ENCODE measurements at places on chromosomes 11 and 22. TPM values are rescaled to one million over a fixed set of nuclear protein-coding genes. Genes with fewer than 3 reads are reported as not detected.

Gene SCGB1C1
- polyA plus RNA-seq: not detected

Gene RAB38
- not detected for polyA plus RNA-seq

Gene MUC2
- not detected for polyA plus RNA-seq

Gene CCDC81
- polyA plus RNA-seq: 3.4 TPM

Gene NXPE4
- not detected for polyA plus RNA-seq

Gene IGLL1
- not detected for polyA plus RNA-seq

Gene TREH
- 1.7 TPM for polyA plus RNA-seq

Gene APOA5
- not detected for polyA plus RNA-seq

Gene OR51B5
- polyA plus RNA-seq: 0.54 TPM

Gene CRYBB3
- not detected for polyA plus RNA-seq

Gene KCNQ1
- not detected for polyA plus RNA-seq

Gene OR52E5
- not detected for polyA plus RNA-seq

Gene MRGPRF
- not detected for polyA plus RNA-seq

Gene P2RY2
- polyA plus RNA-seq: not detected

Gene GGTLC2
- polyA plus RNA-seq: not detected

Gene OR52E8
- polyA plus RNA-seq: not detected

Gene ABTB2
- 1.0 TPM for polyA plus RNA-seq

Gene LUZP2
- 5.1 TPM for polyA plus RNA-seq

Gene OR52A1
- polyA plus RNA-seq: not detected

Gene FADD
- polyA plus RNA-seq: not detected

Gene XRRA1
- polyA plus RNA-seq: 4.2 TPM

Gene PATE4
- not detected for polyA plus RNA-seq

Gene PGR
- polyA plus RNA-seq: not detected

Gene PATE3
- polyA plus RNA-seq: not detected

Gene FOSL1
- polyA plus RNA-seq: not detected

Gene SCGB2A2
- polyA plus RNA-seq: not detected

Gene PRR33
- polyA plus RNA-seq: not detected

Gene C22orf42
- not detected for polyA plus RNA-seq

Gene RPS6KB2
- not detected for polyA plus RNA-seq

Gene IGF2
- polyA plus RNA-seq: 0.14 TPM

Gene MRGPRE
- polyA plus RNA-seq: not detected

Gene OR8G1
- not detected for polyA plus RNA-seq

Gene PDE3B
- 2.3 TPM for polyA plus RNA-seq

Gene OTOG
- not detected for polyA plus RNA-seq

Gene FGF4
- not detected for polyA plus RNA-seq

Gene RIMBP3C
- polyA plus RNA-seq: not detected

Gene KCNJ11
- polyA plus RNA-seq: 5.0 TPM

Gene CRYBA4
- polyA plus RNA-seq: not detected

Gene RNF141
- polyA plus RNA-seq: 26.2 TPM
